Trophoblast cell (in vitro differentiated cells and primary cell): ENCODE measurements at places on chromosomes 6 and 20.

- H3K27ac ChIP-seq, result no peak within 1 kb of the TSS
- H3K27me3 ChIP-seq, result peaks cover 15% of the 10 kb centered on the region
- no peaks in the 10 kb centered on the region for H3K36me3 ChIP-seq
- peak; percentile 8 for DNase-seq
Observed at GRCh38 chr20:19212469-19212815, at the start of gene SLC24A3. TSS of gene SLC24A3 (plus strand) at chr20:19212642.

DNA sequence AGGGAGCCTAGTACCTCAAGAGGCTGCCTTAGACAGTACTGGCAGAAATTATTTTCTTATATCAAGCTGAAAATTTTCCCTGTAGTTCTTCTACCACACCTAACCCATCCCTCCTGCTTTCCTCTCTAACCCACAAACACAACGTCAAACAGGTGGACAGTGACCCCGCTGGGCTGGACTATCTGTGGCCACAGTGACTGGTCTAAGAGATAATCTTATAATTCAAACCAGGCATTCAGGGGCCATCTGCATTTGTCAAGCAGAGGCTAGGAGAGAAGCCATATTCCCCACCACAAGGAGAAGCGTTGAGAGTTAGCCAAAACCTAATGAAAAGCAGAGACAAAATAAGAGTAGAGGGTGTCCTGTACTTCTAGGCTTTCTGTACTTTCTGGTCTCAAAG is 8.2 kb downstream of the HDDC2 start:
- no peak for DNase-seq
- no peak overlapping the region for H3K4me3 ChIP-seq
- no peaks in the 10 kb centered on the region for H3K4me1 ChIP-seq
- H3K27ac ChIP-seq, result no peak overlapping the region

- no peak overlapping the region for H3K27ac ChIP-seq
- no peaks in the 10 kb centered on the region for H3K27me3 ChIP-seq
- H3K36me3 ChIP-seq, result no peaks in the 10 kb centered on the region
Observed at GRCh38 chr20:22862671-22863230, 172.4 kb upstream of the SSTR4 start.

- peak overlapping the region; percentile 97 for H3K4me3 ChIP-seq
- DNase-seq, result peak; percentile 52
- H3K36me3 ChIP-seq, result no peaks in the 10 kb centered on the region
- H3K27ac ChIP-seq, result peak overlapping the region; percentile 96
Observed at GRCh38 chr6:156778454-156779205, 1.5 kb downstream of the ARID1B start.

- no peaks in the 10 kb centered on the region for H3K27me3 ChIP-seq
- no peaks in the 10 kb centered on the region for H3K36me3 ChIP-seq
- no peaks in the 10 kb centered on the region for H3K4me1 ChIP-seq
- no peak for DNase-seq
- no peak overlapping the region for H3K4me3 ChIP-seq
Observed at GRCh38 chr6:37492236-37492972, 7.3 kb downstream of the CCDC167 start.

DNA sequence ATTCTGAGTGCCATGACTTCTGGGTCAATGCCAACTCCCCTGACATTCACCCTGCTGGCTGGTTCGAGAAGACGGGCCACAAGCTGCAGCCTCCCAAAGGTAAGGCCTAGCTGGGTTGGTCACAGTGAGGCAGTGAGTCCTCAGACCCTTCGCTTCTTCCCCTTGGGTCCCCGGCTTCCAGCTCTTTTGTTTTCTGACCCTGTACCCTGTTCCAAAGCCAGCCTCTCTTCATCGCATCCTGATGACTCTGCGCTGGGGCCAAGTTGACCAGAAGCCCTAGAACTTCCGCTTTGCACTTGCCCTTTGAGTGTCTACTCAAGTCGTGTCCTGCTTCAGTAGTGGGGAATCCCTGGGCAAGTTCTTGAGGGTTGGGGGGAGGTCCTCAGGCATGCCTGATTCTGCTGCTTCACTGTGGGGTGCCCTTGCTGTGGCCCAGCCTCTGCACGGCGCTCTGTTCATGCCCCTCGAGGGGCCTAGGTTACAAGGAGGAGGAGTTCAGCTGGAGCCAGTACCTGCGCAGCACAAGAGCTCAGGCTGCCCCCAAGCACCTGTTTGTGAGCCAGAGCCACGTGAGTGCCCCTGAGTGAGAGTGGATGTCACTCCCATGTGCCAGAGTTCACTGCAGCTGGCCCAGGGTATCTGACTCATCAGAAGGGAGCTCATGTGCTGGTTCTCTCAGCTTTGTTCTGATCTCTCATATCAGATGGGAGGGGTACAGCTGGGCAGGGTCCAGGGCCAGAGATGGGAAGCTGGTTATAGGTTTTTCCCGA is 23.0 kb downstream of the L3MBTL1 start:
- no peak overlapping the region for H3K4me3 ChIP-seq
- H3K36me3 ChIP-seq, result peaks cover 4% of the 10 kb centered on the region
- no peak overlapping the region for H3K27ac ChIP-seq
- no peaks in the 10 kb centered on the region for H3K4me1 ChIP-seq

DNA sequence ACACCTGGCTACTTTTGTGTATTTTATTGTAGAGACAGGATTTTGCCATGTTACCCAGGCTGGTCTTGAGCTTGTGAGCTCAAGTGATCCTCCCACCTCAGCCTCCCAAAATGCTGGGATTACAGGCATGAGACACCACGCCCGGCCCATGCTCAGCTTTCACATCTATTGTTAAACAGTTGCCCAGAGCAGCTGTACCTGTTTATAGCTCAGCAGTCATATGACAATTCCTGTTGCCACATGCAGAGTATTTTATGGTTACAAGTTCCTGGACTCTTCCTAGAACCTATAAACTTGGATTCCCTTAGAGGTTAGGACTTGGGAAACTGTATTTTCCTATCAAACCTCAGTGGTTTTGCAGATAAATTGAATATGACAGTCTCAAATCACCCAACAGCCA is 188.3 kb upstream of the KCNG1 start:
- H3K27ac ChIP-seq, result no peak overlapping the region
- no peaks in the 10 kb centered on the region for H3K4me1 ChIP-seq
- H3K4me3 ChIP-seq, result no peak overlapping the region
- no peak for DNase-seq
- H3K36me3 ChIP-seq, result no peaks in the 10 kb centered on the region

DNA sequence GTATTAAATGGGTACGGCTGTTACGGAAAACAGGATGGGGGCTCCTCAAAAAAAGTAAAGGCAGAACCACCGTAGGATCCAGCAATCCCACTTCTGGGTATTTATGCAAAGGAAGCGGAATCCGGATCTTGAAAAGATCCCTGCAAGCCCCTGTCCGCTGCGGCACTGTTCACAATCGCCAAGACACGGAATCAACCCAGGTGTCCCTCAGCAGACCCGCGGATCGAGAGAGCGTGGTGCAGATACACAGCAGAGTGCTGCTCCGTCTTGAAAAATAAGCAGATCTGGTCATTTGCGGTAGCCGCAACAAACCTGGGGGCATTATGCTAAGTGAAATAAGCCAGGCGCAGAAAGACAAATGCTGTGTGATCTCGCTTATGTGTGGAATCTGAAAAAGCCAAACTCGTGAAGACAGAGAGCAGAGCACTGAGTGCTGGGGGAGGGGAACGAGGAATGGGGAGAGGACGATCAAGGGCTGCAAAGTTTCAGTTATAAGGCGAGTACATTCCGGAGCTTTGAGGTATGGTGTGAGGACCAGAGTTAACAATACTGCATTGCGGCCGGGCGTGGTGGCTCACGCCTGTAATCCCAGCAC is 41.3 kb downstream of the NTSR1 start:
- H3K4me1 ChIP-seq, result peaks cover 18% of the 10 kb centered on the region
- H3K36me3 ChIP-seq, result no peaks in the 10 kb centered on the region
- DNase-seq, result no peak
- no peak overlapping the region for H3K27ac ChIP-seq

DNA sequence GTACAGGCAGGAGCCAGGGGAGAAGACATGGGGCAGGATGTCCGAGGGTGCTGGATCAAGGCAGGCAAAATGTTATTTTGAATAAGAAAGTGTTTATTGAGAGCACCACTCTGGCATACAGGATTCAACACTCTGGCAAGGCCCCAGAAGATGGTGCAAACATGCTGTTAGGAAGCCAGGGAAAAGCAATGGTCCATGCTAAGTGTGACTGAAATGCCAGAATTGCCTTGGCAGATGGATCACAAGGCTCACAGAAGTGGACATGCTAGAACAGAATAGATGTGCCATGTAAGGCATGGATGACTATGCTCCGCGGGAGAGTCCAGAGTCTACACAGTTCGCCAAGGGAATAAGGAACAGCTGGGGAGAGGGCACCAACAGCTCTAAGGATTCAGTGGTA is 54.6 kb downstream of the QRSL1 start:
- no peak for DNase-seq
- H3K4me1 ChIP-seq, result no peaks in the 10 kb centered on the region
- H3K4me3 ChIP-seq, result no peak overlapping the region
- no peaks in the 10 kb centered on the region for H3K27me3 ChIP-seq
- no peak overlapping the region for H3K27ac ChIP-seq

- no peak overlapping the region for H3K4me3 ChIP-seq
- no peak for DNase-seq
- H3K27me3 ChIP-seq, result no peaks in the 10 kb centered on the region
Observed at GRCh38 chr6:103908898-103909297, 950.8 kb downstream of the HACE1 start.

- peak overlapping the region; percentile 42 for H3K4me3 ChIP-seq
- H3K36me3 ChIP-seq, result no peaks in the 10 kb centered on the region
- no peak overlapping the region for H3K27ac ChIP-seq
- H3K4me1 ChIP-seq, result no peaks in the 10 kb centered on the region
Observed at GRCh38 chr6:88441346-88441745, 275.2 kb upstream of the CNR1 start.

DNA sequence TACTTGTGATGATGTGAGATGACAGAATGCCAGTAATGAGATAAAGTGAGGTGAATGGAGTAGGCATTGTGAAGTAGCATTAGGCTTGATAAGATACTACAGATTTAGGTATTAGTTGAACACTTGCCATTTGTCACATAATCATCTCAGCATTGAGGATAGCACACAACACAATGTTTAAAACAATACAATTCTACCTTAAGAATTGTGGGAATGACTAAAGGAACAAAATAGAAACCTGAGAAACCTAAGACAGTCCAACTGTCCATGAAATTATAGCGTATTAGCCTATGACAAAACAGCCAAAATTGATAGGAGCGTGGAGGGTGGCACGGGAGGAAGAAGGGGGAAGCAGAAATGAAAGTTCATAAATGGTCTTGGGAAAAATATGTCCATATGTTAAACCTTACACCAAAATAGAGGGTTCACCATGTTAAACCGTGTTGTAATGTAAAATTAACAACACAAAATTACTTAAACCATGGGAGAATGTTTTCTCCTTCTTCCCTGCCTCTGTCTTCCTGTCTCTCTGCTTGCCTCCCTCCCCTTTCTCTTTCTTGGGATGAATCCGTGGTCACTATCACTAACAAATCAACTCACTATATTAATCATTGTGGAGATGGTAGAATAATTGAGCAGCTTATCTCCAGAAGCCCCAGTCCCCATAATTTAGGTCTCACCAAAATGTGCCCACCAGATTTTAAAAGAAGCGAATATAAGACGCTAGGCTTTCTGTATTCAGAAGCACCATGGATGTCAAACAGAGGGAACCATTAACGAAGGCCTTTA is 33.0 kb upstream of the HFE start:
- H3K4me3 ChIP-seq, result no peak overlapping the region
- DNase-seq, result no peak
- H3K4me1 ChIP-seq, result no peaks in the 10 kb centered on the region

GRCh38 chr6:154598399-154598798 is 87.9 kb upstream of the CNKSR3 start:
- H3K4me3 ChIP-seq, result no peak overlapping the region
- no peaks in the 10 kb centered on the region for H3K27me3 ChIP-seq
- no peaks in the 10 kb centered on the region for H3K36me3 ChIP-seq
- no peak for DNase-seq

- H3K27me3 ChIP-seq, result no peaks in the 10 kb centered on the region
- no peak overlapping the region for H3K27ac ChIP-seq
- no peaks in the 10 kb centered on the region for H3K4me1 ChIP-seq
- DNase-seq, result peak; percentile 50
- no peaks in the 10 kb centered on the region for H3K36me3 ChIP-seq
Observed at GRCh38 chr20:60224914-60225313, 266.7 kb downstream of the CDH26 start.

GRCh38 chr6:149075616-149076354 is 241.7 kb upstream of the TAB2 start:
- H3K4me3 ChIP-seq, result no peak overlapping the region
- H3K36me3 ChIP-seq, result no peaks in the 10 kb centered on the region
- H3K27ac ChIP-seq, result no peak overlapping the region
- H3K27me3 ChIP-seq, result no peaks in the 10 kb centered on the region
- DNase-seq, result no peak

DNA sequence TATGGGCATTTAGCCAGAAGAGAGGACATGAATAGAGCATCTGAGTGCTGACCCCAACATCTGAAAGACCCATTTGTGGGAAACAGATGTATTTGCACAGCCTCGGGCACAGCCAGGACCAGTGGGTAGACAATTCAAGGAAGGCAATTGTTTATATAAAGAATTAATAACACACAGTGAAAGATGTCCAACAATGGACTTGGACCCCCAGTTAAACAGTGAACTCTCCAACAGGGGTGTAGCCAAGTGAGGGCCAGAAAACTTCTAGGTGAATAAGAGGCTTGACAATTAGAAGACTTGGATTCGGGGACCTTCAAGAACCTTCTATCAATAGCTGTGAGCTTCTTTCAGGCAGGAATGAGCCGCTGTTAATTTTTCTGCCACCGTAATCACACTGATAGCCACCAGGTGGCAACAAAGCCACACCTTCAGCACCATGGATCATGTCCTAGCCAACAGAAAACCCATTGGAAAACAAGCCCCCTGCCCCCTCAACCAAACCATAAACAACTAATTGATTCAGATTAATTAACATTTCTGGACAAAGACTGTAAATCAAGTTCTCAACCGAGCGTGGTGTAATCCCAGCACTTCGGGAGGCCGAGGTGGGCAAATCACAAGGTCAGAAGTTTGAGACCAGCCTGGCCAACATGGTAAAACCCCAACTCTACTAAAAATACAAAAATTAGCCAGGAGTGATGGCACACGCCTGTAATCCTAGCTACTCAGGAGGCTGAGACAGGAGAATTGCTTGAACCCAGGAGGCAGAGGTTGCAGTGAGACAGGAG is 8.8 kb upstream of the SRSF6 start:
- no peak for DNase-seq
- no peak overlapping the region for H3K4me3 ChIP-seq
- H3K4me1 ChIP-seq, result no peaks in the 10 kb centered on the region
- H3K36me3 ChIP-seq, result no peaks in the 10 kb centered on the region
- H3K27me3 ChIP-seq, result no peaks in the 10 kb centered on the region

DNA sequence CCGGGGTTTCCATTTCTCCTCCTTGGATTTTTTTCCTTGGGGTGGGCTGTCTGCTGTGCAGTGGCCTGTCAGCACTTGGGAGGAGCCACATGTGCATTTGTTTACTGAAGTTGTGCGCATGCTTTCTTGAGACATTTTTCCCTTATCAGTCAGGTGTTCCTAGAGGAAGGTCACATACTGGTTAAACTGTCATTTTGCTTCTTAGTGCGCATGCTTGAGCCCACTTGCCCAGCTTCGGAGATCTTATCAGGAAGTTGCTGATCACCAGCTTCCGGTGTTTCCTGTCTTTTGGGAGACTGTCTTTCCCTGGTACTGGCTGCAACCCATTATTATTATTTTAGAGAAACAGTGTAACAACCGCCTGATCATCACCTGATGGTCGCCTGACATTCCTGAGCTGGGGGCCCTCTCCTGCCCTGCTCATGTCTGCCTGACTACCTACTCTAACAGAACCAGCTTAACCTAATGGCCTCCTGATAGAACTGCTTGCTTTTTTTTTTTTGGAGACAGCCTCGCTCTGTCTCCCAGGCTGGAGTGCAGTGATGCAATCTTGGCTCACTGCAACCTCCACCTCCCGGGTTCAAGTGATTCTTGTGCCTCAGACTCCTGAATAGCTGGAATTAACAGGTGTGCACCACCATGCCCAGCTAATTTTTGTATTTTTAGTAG is 378 bp upstream of the ERVFRD-1 start:
- peak overlapping the region; percentile 62 for H3K27ac ChIP-seq
- no peaks in the 10 kb centered on the region for H3K27me3 ChIP-seq
- H3K36me3 ChIP-seq, result no peaks in the 10 kb centered on the region
- no peak overlapping the region for H3K4me3 ChIP-seq
- peaks cover 15% of the 10 kb centered on the region for H3K4me1 ChIP-seq
- peak; percentile 86 for DNase-seq
